ENCODE measurements at places on chromosomes 5 and 9. TPM values are rescaled to one million over a fixed set of nuclear protein-coding genes. Genes with fewer than 3 reads are reported as not detected.

GRCh38 chr9:120478208-120478607 is 101.8 kb downstream of the CDK5RAP2 start:
- DNase-seq, result no peak

GRCh38 chr9:9919174-9919775 is 693.5 kb downstream of the PTPRD start:
- DNase-seq, result no peak

DNA sequence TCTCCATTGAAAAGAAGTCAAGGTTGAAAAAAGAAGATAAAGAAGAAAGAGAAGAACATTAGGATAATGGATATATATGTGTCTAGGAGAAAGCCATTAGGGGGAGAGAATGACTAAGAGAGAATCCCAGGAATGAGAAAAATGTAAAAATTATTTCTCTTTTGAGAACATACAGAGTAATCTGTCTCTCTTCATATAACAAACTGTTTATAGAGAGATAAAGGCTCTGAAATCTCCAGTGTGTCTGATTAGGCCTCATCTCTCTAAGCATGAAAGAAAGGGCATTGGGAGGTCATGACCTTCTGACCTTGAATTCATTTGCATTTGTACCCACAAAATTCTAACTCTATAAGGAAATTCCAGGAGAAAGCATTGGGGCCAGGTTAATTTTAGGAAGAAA is 3.5 kb upstream of the MPDZ start:
- DNase-seq, result no peak

DNA sequence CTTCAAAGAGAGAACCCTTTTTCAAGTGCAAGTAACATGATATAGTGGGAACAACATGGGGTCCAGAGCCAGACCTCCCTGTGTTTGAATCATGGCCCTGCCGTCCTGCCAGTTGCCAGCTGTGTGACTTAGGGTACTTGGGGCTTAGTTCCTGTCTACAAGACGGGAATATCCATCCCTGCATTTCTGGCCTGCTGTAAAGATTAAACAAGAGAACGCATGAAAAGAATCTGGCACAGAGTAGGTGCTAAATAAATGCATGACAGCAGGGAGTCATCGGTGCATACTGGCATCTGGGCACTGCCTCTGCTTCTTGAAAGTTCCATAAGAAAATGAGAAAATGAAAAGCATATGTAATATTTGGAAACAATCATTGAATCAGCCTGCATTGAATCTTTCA is 77.8 kb upstream of the PRRC1 start:
- no peak for DNase-seq

Gene PLPP6
- 4.4 TPM for total RNA-seq

Data from sciatic nerve (tissue), 2 donors.